ENCODE measurements at places on chromosomes 2 and 18.

DNA sequence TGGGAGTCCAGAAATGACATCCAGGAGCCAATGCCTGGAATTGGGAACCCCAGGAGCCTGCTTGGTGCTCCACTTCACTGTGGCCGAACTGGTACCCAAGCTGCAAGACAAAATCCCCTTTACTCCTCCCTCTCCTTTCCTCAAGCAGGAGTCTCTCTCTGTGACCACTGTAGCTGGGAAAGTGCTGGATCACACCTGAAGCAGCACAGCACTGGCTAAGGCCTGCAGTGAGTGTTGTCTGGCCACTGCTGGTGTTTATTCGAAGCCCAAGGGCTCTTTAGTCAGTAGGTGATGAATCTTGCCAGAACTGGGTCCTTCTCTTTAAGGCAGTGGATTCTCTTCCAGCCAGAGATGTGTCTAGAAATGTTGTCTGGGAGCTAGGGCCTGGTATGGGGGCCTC, 26.4 kb downstream of the STPG4 start:
- DNase-seq: no peak

DNA sequence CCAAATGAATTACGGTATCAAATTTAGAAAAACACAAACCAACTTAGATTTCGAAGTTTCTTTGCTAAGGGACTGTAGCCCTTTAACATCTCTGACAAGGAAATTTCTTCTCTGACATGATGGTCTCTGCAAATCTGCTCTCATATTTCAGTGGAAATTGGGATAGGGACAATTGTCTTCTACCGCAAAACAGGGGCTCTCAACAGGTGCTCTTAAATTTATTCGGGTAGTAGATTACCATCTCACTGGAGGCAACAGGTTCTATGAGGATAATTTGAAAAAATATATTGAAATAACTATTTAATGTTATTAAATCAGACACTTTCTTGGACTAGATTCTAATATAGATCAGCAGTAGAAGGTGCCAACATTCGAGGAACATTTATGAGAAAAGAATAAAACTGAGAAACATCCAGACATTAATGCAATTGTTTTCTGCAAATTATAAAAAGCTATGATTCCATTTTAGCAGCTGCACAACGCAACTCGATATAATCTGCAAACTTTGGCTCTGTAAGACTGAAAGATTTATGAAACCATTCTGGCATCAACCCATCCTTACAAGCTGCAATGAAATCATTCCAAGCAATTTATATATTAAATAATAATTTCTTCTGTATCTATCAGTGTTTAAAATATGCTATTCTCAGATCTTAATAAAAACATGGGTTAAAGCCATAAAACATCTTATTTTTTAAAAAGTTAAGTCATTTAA, 10.0 kb upstream of the BCL2 start:
- no peak for DNase-seq

DNA sequence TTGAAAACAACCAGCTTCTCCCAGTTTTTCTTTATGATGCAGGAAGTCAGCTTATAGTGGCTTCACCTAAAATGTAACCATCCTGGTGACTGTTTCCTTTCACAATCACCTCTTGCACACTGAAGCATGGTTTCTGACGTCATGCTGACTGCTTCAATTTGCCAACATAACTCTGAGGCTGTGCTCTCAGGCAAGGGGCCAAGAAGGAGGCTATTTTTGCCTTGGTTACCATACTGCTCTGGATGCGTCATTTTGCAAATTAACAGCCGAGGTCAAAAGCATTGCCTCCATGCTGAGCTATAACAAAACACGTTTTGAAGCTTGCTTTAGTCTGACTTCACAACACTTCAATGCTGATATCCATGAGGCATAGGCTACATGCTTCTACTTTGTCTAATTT, 397.8 kb downstream of the METTL4 start:
- no peak for DNase-seq

DNA sequence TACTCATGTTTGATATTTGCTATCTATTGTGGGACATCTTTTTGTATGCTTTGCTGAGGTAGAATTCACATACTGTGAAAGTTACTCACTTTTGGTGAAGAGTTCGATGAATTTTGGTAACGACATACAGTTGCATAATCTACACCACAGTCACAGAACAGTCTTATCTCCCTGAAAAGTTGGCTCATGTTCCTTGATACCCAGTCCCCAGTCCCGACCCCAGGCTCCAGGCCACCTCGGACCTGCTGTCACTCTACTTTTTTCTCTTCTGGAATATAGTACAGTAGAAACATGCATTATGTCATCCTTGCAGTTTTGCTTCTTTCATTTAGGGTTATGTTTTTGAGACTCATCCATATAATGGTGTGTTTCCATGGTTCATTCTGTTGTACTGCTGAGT, 191.7 kb downstream of the FAM210A start:
- no peak for DNase-seq

GRCh38 chr2:120044336-120044735, 31.5 kb downstream of the EPB41L5 start:
- no peak for DNase-seq

DNA sequence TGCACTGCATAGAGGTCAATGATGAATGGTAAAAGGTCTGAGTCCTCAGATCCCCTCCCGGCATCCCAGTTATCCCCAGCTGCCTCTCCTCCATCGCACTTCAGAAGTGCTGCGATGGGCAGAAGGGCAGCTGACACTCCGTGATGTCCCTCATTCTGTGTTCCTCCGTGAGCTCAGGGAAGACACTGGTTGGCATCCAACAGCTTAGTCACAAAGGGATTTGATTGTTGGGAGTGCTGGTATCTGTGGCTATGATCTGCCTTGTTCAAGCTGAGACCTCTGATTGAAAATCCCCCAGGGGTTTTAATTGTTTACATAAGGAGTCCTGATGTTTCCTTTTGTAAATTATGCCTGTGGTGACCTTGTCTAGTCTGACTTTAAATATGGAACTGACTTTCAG, 19.0 kb upstream of the SAG start:
- DNase-seq: no peak

DNA sequence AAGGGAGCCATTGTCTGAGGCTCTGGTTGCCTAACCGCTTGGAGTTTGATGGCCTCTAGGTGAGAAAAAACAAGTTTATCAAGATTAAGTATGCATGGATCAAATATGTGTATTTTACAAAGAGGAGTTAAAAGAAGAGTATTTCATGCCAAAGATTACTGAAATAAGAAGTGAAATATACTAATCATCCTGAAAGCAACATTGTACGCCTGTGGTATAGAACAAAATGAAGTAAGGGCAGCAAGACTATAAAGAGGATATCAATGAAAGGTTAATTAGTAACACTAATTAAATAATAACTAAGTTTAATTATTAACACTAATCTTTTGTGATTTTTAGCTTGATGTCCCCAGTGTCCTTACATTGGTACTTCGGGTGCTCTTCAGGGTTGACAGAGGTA, 276.7 kb downstream of the CALCRL start:
- no peak for DNase-seq

Measured in activated CD4-positive, alpha-beta T cell treated with anti-CD3 and anti-CD28 coated beads, Interleukin-10, Interleukin-2, amounts not matched to agents 100 ng/mL and 50 ng/mL, durations not matched to agents 16 hours and 8 hours (primary cell).